Esophagus muscularis mucosa (tissue), 4 donors: ENCODE measurements at places on chromosomes 3 and 15. TPM values are rescaled to one million over a fixed set of nuclear protein-coding genes. Genes with fewer than 3 reads are reported as not detected.

Gene TEX55
- not detected for total RNA-seq

Gene SPTBN5
- 0.17 TPM for total RNA-seq

Gene SERF2
- 625 TPM for total RNA-seq

Gene DNAH12
- not detected for total RNA-seq

Gene ESYT3
- total RNA-seq = 0.45 TPM

Gene PRR23C
- not detected for total RNA-seq

Gene C15orf39
- 17.7 TPM for total RNA-seq

Gene SLC9C1
- not detected for total RNA-seq

- DNase-seq = no peak
Measured at GRCh38 chr3:120227710-120228347, 57.2 kb downstream of the GPR156 start.

GRCh38 chr3:140898340-140899180 is 43.1 kb upstream of the SLC25A36 start:
- DNase-seq = no peak

GRCh38 chr15:44035781-44036699 is 159.0 kb downstream of the FRMD5 start:
- DNase-seq = no peak

- no peak for DNase-seq
Measured at GRCh38 chr3:81936817-81937216, 175.4 kb upstream of the GBE1 start.

GRCh38 chr3:178505832-178506231 is 30.4 kb upstream of the KCNMB2 start:
- no peak for DNase-seq

DNA sequence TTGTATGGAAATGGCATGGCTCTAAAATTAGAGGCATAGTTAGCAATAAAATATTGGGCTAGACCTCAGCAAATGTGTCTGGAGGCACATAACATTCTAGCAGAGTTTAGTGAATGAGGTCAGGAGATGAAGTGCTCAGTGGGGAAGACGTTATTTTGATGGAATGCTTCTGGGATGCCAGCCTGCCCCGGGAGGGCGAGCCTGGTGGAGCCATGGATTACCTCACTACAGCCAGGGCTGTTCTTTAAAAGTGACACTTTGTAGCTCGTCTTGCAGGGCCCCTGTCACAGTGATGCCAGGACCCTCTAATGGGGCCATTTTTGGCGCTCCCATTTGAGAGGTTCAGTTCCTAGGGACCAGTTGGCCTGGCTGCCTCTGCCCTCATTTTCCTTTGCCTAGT is 48.5 kb downstream of the PXYLP1 start:
- no peak for DNase-seq

- no peak for DNase-seq
Measured at GRCh38 chr3:127959873-127960272, 44.8 kb downstream of the KBTBD12 start.

DNA sequence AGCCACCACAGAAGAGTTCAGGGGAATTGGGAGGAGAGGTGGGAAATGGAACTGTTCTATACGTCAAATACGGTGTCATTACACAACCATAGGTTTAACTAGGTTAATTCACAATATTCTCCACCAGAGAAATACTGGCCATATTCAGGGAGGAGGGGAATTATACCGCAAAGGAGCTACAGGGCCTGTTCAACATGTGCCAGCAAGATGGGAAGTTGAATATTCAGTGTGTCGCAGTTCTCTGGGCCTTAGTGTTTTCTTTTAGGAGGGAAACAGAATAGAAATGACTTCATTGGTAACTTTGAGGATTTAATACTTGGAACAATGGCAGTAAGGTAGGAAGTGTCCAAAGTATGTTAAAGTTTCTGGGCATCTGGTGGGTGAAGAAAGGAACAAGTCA is 18.0 kb upstream of the FBXW12 start:
- DNase-seq = no peak

DNA sequence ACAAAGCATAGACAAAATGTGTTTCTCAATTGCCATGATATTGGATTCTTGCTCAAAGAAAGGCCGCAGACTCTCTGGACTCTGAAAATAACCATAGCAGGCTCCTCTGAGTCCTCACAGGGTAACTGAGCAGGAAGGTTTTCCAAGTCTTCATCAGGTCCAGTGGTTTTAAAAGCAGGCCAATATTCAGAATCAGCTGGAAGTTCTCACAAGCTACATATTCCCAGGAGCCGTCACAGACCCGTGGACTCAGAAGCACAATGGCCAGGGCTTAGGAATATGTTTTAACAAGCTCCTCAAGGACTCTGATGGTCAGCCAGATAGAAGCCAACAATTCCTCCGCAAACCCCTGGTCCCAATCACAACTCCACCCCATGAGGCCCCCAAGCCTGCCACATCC is 256.1 kb upstream of the ADAMTS9 start:
- no peak for DNase-seq

DNA sequence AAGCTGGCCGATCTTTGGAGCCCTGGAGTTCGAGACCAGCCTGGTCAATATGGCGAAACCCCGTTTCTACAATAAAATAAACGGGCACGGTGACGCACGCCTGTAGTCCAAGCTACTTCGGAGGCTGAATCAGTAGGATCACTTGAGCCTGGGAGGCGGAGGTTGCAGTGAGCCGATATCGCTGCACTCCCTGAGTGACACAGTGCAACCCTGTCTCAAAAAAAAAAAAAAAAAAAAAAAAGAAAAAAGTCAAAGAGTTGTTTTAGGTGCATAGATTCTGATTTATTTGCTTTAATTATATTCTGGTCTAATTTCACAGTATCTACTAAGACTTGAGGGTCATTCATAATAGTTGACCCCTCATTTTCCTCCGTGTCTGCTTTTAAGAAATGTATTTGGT is 1.7 kb downstream of the ARL13B start:
- DNase-seq = no peak

GRCh38 chr3:23607184-23607847 is 198.4 kb upstream of the UBE2E1 start:
- no peak for DNase-seq

- DNase-seq = no peak
Measured at GRCh38 chr15:35851491-35851890, 305.5 kb upstream of the DPH6 start.

GRCh38 chr3:113314923-113315322 is 103.6 kb downstream of the BOC start:
- no peak for DNase-seq

DNA sequence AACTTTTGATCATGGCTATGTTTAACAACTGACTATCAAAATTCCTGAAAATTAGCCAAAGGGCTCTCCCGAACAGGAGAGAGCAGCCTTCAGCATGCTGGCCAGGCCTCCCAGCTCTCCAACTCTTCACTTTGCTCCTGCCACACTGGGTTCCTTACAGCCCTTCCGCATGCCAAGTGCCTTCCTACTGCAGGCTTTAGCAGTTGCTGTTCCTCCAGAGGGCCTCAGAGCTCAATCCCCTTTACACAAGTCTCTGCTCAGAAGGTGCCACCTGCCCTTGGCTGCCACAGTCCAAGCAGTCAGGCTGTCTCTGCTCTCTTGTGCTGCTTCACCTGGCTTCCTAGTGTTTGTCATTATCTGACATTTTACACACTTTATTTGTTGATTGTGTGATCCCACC is 553.1 kb upstream of the PPP2R3A start:
- DNase-seq = no peak

DNA sequence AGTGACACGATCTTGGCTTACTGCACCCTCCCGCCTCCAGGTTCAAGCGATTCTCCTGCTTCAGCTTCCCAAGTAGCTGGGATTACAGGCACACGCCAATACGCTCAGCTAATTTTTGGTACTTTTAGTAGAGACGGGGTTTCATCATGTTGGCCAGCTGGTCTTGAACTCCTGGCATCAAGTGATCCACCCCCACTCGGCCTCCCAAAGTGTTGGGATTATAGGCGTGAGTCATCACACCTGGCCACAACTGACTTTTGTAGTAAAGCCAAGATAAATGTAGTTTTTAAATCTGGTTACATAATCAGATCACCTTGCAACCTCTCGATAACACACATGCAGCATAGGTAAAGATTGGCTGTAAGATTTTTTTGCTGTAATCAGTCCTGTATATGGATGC is 657.5 kb upstream of the DPPA4 start:
- DNase-seq = no peak

GRCh38 chr3:27713078-27713423 is 9.1 kb downstream of the EOMES start:
- no peak for DNase-seq

- no peak for DNase-seq
Measured at GRCh38 chr3:32498252-32498651, 4.4 kb downstream of the CMTM6 start.

- DNase-seq = no peak
Measured at GRCh38 chr3:128619146-128619890, 31.3 kb downstream of the RPN1 start.

DNA sequence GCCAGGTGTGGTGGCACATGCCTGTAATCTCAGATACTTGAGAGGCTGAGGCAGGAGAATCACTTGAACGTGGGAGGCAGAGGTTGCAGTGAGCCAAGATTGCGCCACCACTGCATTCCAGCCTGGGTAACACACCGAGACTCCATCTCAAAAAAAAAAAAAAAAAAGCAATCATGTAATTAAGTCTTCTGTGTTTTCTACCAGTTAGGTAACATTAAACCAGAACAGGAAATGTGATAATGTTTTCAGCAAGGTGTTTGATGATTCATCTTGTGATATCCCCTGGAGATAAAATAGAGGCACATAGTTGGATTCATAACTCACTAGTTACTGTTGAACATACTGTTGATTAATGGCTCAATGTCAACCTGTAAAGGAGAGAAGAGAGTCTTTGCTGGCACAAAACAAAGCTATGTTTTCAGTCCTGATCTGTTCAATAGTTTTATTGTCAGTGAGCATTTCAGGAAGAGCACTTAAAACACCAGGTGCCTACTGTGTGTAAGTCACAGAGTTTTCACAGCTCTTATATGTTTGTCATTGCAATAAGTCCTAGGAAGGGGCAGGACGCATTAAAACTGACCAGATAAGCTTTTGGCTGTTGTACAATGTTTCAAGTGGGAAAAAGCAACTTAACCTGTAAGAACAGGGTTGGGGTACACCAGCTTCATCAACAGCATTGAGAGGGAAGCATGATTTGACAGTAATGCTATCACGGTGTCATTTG is 19.5 kb downstream of the DNAJB11 start:
- DNase-seq = no peak

DNA sequence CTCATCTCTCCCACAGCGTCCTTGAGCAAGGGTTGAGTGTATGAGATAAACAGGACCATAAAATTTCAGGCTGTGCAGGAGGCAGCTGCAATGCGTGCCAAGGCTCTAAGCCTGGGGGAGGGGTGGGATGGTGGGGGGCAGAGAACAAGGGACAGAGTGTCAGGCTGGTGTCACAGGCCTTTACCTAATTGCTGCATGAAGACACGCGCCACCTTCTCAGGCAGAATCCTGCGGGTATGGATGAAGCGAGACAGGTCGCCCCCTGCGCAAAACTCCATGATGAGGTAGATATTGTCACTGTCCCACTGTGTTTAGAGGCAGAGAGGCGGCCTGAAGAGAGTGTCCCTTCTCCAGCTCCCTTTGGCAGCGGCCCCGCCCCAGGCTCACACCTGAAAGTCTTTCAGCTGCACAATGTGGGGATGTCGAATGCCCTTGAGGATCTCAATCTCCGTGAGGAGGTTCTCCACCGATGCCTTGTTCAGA is 1.0 kb downstream of the ULK3 start:
- DNase-seq = no peak
